Stimulated activated CD4-positive, alpha-beta T cell treated with anti-CD3 and anti-CD28 coated beads, Interleukin-15, amount 100 ng/mL, for 48 hours (primary cell): ENCODE measurements at places on chromosomes 3 and 15.

DNA sequence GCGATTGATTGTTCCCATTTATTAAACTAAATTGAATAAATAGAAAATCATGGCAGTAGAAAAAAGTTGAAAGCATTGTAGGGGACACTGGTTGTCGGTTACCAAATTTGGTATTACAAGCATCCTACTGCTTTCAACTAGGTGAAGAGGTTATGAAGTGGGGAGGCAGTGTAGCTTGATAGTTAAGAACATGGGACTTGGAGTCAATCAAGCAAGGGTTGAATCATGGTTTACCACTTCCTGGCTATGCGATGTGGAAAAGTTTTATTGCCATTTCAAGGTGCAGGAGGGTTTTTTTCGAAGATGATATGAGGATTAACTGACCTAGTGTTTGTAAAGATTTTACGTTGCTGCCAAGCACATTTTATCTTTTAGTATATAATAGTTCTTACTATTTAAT lies 318.2 kb upstream of the KCNH8 start:
- DNase-seq, result no peak

DNA sequence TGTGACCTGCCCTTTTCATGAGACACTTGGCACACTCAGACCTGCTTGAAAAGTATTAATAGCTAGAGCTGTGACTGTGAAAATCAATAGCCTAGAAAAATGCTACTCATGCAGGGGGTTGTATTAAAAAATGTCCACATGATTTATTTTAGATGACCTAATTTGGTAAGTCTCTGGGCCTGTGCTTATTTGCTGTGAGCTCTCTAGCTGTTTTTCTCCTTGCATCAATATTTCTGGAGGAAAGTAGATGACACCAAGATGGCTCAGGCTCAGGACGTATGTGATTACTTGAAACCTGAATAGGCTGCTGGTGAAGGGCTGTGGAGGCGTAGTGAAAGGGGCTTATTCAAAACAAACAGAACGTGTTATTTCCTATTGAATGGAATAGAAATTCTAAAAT lies 29.5 kb downstream of the KCNAB1 start:
- DNase-seq, result no peak

GRCh38 chr3:4816306-4816705 lies 162.9 kb upstream of the BHLHE40 start:
- DNase-seq, result no peak

- DNase-seq, result no peak
Observed at GRCh38 chr15:86263230-86263629, 183.6 kb downstream of the AGBL1 start.

DNA sequence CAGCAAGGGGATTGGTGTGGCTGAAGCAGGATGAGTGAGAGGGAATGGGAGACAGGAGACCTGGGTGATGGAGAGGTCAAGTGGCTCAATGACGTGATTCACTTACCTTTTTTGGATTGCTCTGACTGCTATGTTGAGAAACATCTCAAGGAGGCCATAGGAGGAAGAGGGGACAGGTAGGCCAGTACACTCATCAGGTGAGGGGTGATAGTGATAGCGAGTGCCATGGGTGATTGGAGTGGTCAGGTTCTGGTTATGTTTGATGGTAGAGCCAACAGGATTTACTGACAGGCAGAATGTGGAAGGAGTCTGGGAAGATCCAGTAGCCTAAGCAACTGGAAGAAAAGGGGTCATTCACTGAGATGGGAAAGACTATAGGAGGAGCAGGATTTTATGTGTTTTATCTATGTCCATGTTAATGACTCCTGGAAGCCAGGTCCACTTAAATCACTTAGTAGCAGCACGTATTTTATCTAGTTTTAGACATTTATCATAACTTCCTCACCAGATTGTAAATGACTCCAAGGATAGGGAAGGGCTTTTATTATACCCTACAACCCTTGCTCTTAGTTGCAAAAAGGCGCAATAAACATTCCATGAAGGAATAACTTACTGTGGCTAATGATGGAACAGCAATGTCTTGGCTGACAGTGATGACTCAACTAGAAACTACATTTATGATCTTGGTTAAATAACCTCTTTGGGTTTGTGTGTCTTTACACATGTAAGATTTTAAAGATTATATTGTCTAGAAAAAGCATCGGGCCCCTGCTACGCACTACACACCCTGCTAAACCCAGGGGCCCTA lies 119.8 kb upstream of the RNF7 start:
- DNase-seq, result no peak

GRCh38 chr3:72951259-72951722 lies 45.3 kb upstream of the PPP4R2 start:
- DNase-seq, result no peak

- no peak for DNase-seq
Observed at GRCh38 chr15:95059346-95059905, 828.1 kb downstream of the MCTP2 start.

- no peak for DNase-seq
Observed at GRCh38 chr15:98684995-98685525, 36.7 kb downstream of the IGF1R start.

DNA sequence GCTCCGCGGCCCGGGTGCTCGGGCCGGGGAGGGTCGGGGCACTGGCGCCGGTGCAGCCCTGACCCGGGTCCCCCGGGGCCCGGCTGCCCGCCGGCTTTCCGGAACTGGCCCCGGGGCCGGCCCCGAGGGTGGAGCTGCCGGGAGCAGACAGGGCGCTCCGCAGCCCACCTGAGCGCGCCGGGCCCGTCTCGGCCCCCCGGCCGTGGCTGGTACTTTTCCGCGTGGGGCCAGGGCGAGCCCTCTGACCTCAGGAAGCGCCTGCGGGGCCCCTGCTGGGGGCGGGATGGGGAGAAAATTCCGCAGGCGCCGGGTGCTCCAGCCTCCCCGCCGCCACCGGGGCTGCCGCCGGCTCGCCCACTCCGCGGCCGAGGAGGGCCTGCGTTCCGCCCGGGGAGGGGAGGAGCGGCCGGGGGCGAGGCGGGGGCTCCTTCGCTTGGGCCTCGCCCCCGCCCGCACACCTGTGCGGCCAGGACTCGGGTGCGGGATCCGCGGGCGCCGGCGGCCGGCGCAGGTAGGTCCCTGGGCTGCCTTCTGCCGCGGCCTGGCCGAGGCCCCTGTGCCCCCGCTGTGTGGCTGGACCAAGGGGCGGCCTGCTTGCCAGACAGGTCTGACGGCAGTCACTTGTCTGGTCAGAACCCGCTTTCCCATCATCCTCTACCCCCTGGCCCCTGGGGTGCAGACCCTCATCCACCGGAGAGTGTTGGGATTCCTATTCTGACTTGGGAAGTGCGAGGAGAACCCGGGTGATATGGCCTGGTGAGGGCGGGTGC lies 3.5 kb downstream of the FURIN start:
- DNase-seq, result no peak
